ENCODE measurements at places on chromosomes 6 and 20.

- no peak for DNase-seq
These were observed 110.5 kb upstream of the SUPT3H start for GRCh38 chr6:45488269-45488668.

- no peak for DNase-seq
These were observed 154.6 kb downstream of the ZNF217 start for GRCh38 chr20:53439046-53439445.

DNA sequence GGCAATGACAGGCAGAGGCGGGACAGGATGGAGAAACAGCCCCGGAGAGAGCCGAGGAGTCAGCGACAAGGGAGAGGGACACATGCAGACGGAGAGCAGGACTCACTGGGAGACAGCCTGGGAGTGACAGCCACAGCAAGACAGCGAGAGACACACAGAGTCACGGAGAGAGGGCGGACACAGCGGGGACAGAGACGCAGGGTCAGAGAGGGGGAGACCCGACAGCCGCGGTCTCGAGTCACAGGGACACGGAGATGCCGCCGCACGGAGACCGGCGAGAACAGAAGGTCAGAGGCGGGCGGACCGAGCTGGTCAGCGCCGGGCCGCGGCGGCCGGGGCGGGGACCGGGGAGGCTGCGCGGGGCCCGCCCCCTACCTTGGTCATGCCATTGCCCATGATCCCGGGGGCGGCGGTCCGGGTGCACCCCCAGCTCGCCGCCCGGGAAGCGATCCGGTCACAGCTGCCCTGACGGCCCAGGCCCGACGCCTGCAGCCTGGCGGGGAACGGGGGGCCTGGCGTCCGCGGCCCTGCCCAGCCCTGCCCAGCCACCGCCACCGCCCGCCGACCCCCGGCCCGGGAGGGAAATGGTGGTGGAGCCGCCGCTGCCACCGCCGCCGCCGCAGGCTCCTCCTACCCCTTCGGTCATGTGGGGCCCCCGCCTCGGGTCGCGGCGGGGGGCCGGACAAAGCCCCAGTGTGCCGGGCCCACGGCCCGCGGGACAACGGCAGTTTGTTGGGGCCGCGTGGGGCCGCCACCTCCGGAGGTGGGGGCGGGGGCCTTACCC lies at the start of the genes DUSP15 and TTLL9:
Gene DUSP15 (minus strand): TSS at position 586 of the 784 bp plus-strand sequence. CDS start 190 bp downstream, at position 396.
Gene TTLL9 (plus strand): TSS at position 693 of the 784 bp plus-strand sequence. CDS start 493 bp downstream, outside the sequence.
- DNase-seq: no peak

- no peak for DNase-seq
These were observed 43.7 kb downstream of the FRK start for GRCh38 chr6:116016846-116017545.

- DNase-seq: no peak
These were observed 91.8 kb downstream of the TRMT11 start for GRCh38 chr6:126077810-126078776.

GRCh38 chr6:134849920-134850447 lies 99.9 kb downstream of the ALDH8A1 start:
- no peak for DNase-seq

DNA sequence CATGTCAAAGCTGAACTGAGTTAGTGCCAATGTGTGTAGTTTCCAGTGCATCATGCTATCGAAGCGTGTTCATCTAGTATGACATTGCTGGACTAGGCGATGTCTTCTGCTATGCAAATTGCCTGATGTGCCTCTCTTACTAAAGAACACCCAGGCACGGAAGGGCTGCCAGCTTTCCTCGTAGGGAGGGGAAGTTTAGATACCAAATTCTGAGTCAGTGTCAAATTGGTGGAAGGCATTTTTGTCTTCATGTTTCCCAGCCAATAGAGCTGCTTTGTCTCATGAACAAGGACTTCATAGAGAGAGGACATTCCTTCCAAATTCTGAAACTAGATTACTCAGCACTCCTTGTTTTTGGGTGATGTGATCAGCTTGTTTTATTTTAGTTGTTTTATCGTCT lies 320.1 kb downstream of the BTBD3 start:
- DNase-seq: no peak

DNA sequence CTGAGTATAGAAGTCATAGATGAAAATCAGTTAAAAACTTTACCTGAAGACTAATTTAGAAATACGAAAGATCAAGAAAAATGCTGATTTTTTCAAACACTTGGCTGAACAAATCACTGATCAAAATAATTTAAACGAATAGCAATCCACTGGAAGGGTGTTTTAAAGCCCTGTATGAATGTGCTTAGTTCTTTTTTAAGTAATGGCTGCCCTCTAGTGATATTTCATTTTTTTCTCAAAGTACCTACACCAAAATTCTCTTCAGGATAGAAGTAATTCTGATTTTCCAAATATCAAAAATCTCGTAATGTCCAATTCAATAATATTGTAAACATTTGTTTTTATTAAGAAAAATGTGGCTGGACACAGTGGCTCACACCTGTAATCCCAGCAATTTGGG lies 32.5 kb downstream of the AKAP7 start:
- DNase-seq: no peak

DNA sequence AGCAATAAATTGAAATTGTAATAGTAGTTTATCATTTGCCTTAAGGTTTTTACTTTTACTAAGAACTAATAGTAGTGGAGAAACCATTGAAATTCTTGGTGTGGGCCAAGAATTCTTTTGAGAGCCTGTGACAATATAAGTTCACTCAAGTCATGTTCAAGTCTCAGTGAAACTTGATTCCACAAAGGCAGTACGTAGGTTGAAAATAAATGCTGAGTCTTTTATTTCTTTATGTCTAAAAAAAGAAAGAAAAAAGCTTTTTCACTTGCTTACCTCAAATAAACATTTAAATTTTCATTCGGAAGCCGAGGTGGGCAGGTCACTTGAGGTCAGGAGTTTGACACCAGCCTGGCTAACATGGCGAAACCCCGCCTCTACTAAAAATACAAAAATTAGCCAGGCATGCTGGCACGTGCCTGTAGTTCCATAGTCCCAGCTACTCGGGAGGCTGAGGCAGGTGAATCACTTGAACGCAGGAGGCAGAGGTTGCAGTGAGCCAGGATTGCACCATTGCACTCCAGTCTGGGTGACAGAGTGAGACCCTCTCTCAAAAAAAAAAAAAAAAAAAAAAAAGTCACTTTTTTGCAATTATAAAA lies 57.8 kb upstream of the NELFCD start:
- no peak for DNase-seq

DNA sequence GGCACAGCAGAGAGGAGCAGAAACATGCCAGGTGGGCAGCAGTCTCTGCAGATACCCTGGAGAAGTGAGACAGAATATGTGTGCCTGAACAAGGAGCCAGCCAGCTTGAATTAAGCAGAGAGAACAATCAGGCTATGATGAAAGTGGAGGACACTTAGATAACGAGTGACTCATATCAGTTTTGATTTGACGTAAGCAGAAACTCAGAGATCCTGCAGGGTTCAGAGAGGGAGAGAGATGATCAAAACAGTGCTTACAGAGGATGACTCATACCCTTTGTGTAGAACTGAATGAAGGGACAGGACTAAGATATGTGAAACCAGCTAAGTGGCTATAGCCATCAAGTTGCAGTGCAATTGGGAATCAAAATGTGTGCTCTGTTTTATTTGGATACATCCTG lies 300.7 kb downstream of the TENT5A start:
- no peak for DNase-seq

DNA sequence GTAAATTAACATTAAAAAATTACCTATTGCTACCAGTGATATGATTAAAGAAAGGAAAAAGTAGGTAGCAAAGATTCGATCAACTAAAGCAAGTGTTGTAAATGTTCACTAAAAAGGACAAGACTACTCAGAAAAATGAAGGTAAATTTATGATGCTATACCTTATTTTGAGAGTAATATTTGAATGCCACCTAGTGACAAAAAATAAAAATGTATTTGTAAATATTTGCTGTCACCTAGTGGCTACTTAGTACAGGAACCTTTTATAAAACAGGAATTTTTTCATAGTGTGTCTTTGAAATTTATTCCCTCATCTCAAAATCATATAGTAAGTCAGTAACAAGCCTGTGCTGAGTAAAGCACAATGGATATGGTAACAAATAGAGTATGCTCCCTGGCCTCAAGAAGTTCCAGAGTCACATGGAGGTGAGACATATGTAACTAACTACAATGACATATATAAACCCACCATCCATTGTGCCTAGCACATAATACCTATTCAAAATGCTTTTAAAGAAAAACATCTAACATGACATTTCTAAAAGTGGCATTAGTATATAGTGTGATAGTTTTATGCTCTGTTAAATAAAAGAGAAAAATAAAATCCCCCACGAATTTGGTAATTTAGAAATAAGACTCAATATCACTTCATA lies 193.1 kb upstream of the SIM1 start:
- DNase-seq: no peak

GRCh38 chr6:40780637-40781036 lies 193.5 kb upstream of the LRFN2 start:
- no peak for DNase-seq

DNA sequence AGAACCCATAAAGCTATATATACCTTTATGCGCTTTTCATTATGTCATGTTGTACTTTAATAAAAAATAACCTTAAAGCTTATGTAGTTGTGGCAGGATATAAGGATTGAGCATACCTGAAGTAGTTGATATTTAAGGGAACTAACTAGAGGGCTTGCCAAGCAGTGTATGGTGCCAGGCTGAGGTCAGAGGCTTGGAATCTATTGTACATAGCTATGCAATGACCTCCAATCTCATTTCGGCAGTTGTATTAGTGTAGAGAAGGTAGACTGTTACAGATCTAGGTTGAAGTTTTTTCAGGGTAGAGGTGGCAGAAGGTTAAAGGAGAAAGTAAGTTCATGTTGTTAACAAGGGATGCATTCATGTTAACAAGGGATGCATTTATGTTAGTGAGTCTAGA lies 397.7 kb upstream of the HS3ST5 start:
- DNase-seq: no peak

GRCh38 chr20:19465536-19465935 lies 253.1 kb downstream of the SLC24A3 start:
- no peak for DNase-seq

- no peak for DNase-seq
These were observed 293.2 kb downstream of the QKI start for GRCh38 chr6:163707387-163708355.

GRCh38 chr6:119671105-119671504 lies 321.5 kb upstream of the MAN1A1 start:
- no peak for DNase-seq

GRCh38 chr20:19712721-19713260 lies 45.3 kb upstream of the RIN2 start:
- DNase-seq: no peak

DNA sequence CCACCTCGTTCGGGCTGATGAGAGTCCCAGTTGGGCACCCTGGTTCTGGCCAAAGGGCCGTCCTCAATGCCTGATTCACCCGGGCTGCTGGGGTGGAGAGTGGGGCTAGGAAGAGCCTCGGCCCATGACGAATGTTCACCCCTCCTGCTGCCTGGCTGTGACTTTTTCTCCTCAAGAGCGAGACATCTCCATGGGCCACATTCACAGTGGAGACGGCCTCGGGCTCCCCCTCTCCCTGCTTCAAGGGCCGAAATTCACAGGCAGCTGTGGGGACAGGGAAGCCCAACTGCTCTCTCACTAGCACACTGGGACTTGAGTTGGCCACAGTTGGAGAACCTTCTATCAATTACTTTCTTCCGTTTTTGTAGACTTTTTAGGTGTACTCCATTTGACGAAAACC lies 138.0 kb downstream of the SYNDIG1 start:
- no peak for DNase-seq

DNA sequence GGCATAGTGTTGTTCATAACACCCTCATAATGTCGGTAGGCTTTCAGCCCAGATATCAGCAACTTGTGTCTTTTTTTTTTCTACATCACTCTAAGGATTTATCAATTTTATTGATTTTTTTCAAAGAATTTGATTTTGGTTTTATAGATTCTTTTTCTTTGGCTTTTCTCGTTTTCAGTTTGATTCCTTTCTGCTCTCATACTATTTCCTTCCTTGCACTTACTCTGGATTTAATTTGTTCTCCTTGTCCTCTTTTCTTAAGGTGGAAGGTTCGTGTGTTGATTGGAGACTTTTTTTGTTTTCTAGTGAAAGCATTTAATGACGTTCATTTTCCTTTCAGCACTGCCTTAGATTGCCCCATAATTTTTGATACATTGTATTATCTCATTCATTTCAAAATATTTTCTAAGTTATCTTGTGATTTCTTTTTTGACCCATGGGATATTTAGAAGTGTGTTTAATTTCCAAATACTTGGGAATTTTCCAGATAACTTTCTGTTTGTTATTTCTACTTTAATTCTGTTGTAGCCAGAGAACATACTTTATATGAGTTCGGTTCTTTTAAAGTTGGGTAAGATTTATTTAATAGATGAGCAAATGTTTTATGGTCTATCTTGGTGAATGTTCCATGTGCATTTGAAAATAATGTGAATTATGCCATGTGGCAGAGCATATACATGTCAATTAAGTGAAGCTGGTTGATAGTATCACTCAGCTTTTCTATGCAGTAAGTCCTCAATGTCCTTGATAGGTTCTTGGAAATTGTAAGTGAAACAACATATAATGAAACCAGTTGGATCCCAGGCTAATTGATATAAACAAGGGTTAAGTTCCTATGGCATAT lies 62.8 kb downstream of the IRF4 start:
- no peak for DNase-seq

Measured in CD4-positive, alpha-beta T cell treated with Interleukin-6 at 100 ng/mL for 8 hours (primary cell).